ENCODE measurements at places on chromosomes 6 and 20.

DNA sequence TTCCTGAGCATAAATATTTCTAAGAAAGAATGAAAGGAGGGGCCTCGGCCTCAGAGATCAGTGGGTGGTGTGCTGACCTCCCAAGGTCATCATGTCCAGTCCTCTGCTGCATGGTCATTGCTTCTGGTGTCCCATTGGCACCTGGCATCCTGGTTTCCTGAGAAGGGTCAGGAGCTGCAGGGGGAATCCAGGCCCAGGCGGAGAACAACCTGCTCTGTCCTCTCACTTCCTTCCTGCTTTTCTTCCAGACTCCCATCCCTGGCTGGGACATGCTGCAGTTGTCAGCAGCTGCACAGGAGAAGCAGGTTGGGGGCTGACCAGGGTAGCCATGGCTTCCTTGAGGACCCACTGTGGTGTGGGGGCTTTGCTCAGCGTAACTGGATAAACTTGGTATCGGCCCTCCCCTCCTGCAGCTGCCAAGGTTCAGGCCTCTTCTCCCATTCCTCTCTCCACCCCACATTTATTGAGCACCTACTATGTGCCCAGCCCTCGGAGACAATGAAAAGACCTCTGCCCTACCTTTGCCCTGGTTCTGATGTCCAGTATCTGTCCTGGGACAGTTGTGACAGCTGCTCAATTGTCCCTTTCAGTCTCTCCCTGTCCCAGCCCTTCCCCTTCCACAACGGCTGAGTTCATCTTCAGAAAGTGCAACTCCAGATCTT, 155.2 kb downstream of the CEBPB start:
- no peak for DNase-seq

DNA sequence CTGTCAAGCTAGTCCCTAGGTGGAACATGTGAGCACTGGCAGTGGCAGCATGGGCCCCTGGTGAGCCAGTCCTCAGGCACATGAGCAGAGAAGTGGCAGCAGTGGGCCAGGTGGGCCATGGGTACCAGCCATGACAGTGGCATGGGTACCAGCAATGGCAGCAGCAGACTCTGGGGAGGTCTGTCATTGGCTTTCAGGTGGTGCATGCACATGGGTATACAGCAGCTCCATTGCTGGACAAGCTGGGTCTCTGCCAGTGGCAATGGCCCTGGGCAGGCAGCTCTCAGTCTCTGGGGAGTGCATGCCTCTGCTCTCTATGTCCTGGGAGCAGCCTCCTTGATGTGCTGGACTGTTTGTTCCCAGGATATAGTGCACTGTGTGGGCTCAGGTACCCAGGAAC, 65.3 kb downstream of the KAT14 start:
- no peak for DNase-seq

GRCh38 chr6:43805699-43806042, 35.7 kb downstream of the VEGFA start:
- no peak for DNase-seq

DNA sequence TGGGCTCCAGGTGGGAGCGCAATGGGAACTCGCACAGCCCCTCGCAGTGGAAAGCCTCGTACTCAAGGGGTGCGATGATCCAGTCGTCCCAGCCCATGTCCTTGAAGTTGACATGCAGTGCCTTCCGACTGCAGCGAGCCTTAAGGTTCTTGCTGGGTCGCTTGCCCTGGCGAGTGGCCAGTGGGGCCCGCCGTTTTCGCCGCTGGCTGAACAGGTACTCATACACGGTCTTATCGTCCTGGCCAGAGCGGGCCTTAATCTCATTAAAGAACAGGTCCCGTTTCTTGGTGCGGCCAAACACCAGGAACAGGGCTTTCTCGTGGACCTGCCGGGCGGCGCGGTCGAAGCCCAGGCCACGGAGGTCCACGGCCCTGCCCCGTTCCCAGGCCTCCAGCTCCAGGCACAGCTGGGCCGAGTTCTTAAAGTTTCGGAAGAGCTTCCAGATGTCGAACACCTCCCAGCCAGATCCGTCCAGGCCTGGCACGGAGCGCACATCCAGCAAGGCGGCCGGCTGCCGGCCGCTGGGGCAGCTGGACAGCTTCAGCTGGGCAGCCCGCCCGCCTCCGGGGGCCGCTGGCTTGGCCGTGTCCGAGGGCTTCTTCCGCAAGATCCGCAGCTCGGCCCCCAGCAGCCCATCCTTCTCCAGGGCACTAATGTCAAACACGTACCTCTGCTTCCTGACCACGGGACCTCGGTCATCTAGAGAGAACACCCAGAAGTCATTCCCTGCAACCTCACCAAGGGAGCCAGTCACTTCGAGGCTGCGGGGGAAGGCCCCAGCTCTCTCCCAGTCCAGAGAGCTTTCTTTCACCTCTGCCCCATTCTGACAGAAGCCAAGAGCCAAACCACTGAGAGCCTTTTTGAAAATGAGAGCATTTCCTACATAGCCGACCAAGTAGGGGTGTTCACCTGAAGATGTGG, 3.7 kb downstream of the GDF5 start:
- no peak for DNase-seq
